ENCODE measurements at places on chromosomes 13 and 19.

GRCh38 chr13:95492044-95492801, 60.3 kb upstream of the CLDN10 start:
- no peak for DNase-seq

- no peak for DNase-seq
Observed at GRCh38 chr13:21147827-21148226, 28.5 kb downstream of the SKA3 start.

- DNase-seq: peak; percentile 3
Observed at GRCh38 chr13:65613004-65613403, 1617.1 kb downstream of the PCDH9 start.

GRCh38 chr13:47499358-47500150, 501.5 kb downstream of the SUCLA2 start:
- DNase-seq: peak; percentile 16

GRCh38 chr13:24842549-24843274, 78.7 kb downstream of the RNF17 start:
- DNase-seq: peak; percentile 88

DNA sequence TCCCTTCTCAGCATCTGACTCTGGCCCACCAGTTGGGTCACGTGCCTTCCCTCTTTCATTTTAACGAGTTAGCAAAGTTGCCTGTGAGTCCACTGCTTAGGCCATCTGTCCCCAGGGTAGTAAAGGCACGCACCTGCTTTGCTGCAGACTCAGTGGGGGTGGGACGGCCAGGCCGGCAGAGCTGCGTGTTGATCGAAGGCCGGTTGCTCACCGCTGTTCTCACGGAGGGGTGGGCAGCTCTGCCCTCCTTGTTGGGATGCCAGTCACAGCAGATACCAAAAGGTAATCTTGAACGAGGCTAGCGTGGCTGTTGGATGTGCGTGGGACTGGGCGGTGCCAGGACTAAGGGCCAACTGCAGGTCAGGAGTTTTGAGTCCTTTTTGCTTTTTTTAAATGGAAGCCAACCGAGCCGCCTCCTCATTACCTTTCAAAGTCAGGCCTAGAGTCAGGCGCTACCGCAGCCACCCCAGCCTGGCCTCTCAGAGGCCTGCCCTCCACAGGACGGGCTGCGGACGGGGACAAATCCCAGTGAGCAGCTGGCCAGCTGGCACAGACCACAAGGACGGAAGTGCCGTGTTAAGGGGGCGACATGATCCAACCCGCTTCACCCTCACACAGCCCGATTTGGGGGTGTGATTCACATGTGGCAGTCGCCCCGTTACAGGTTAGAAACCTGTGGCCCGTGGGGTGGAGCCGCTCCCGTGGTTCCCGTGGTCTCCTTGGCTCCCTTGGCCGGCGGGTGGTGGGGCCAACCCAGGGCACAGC, 20.6 kb downstream of the ADPRHL1 start:
- DNase-seq: no peak

GRCh38 chr19:14106840-14107239, 10.7 kb downstream of the PRKACA start:
- DNase-seq: no peak

GRCh38 chr19:29785955-29786589, 25.7 kb upstream of the CCNE1 start:
- DNase-seq: peak; percentile 27

DNA sequence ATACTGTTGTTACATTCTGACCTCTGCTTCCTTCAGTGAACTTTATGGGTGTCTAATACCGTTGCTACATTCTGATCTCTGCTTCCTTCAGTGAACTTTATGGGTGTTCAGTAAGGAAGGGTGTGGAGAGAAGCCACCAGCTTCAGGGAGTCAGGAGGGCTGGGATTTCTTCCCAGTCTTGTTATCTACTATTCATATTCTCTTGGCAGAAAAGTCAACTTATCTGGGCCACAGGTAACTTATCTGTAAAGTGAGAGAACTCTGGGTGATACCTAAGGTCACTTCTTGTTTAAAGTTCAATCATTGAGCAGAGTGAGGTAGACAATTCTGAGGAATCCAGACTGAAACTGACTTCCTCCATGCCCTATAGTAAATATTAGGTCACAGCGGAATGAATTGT, 71.2 kb upstream of the STK24 start:
- no peak for DNase-seq

DNA sequence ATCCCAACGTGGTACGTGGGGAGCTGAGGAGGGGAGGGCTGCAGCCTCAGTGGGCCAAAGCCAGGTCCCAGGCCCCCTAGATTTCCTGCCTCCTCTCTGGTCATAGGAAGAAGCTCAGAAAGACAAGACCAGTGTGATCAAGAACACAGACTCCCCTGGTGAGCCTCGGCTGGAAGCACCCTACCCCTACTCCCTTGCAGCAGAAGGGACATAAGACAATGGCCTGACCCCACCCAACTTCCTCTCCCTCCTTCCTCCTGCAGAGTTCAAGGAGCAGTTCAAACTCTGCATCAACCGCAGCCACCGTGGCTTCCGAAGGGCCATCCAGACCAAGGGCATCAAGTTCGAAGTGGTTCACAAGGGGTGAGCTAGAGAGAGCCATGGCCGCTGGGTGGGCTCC, 11.5 kb downstream of the PODNL1 start:
- peak; percentile 42 for DNase-seq

GRCh38 chr13:98273067-98273823, 96.2 kb upstream of the RNF113B start:
- no peak for DNase-seq

DNA sequence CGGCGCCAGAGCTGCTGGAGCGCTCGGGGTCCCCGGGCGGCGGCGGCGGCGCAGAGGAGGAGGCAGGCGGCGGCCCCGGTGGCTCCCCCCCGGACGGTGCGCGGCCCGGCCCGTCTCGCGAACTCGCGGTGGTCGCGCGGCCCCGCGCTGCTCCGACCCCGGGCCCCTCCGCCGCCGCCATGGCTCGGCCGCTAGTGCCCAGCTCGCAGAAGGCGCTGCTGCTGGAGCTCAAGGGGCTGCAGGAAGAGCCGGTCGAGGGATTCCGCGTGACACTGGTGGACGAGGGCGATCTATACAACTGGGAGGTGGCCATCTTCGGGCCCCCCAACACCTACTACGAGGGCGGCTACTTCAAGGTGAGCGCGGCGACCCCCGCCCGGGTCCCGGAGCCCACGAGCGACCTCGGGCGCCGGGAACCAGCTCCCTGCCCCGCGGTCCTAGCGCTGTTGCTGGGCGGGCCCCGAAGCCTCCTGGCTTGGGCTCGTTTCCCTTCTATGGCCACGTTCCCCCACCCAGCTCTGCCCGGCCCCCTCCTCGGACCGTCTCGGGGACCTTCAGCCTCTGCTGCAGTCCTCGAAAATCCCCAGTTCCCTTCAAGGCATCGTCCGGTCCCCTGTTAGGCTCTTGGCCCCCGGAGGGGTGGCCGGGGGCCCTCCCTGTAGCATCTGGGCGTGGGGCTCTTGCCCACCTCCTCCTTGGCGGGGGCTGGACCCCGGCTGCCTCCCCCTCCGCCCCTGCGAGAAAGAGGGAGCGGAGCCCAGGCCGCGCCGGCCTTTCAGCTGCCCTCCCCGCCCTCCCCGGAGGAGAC, at the start of gene CDC34:
Gene CDC34 (plus strand): TSS at position 8 of the 808 bp plus-strand sequence. CDS start 172 bp downstream, at position 180.
- peak; percentile 33 for DNase-seq

DNA sequence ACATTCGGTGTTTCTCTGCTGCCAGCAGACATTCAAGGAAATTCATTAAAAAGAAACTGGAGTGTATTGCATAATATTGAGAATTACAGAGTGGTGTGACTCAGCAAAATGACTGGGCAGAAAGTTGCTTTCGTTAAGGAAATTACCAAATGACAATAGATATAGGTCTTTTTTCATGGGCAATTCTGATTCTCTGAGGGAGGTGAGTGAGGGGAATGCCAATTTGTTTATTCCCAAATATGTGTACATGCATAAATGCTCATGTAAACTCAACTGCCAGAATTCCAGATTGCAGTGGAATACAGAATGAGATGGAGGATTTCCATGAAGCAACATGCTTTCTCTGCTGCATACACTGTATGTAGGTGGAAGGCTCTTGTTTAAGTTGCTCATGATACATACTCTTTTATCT, 1730.1 kb downstream of the SLITRK5 start:
- peak; percentile 76 for DNase-seq

GRCh38 chr13:79455331-79455730, 25.6 kb upstream of the NDFIP2 start:
- DNase-seq: no peak

DNA sequence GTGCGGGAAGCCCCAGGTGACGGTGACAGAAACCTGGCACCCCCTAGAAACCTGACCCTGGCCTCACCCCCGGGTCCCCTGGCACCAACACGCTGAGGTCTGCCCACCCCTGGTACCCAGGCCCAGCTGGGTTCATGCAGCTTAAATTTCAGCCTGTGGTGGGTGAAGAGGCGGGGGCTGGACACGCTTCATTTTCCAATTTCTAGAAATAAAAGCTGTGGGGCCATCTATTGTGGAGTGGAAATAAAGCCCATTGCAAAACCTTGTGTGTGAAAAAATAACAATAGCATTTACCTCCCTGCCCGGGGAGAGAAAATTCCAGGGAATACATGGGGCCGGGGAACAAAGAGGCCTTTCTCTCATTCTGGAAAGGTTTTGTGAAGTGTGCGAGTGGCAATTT, 7.5 kb upstream of the FUT5 start:
- DNase-seq: no peak

GRCh38 chr13:44313674-44314073, 60.0 kb upstream of the SERP2 start:
- peak; percentile 77 for DNase-seq

- peak; percentile 74 for DNase-seq
Observed at GRCh38 chr19:10719466-10719961, 1.6 kb downstream of the DNM2 start.

DNA sequence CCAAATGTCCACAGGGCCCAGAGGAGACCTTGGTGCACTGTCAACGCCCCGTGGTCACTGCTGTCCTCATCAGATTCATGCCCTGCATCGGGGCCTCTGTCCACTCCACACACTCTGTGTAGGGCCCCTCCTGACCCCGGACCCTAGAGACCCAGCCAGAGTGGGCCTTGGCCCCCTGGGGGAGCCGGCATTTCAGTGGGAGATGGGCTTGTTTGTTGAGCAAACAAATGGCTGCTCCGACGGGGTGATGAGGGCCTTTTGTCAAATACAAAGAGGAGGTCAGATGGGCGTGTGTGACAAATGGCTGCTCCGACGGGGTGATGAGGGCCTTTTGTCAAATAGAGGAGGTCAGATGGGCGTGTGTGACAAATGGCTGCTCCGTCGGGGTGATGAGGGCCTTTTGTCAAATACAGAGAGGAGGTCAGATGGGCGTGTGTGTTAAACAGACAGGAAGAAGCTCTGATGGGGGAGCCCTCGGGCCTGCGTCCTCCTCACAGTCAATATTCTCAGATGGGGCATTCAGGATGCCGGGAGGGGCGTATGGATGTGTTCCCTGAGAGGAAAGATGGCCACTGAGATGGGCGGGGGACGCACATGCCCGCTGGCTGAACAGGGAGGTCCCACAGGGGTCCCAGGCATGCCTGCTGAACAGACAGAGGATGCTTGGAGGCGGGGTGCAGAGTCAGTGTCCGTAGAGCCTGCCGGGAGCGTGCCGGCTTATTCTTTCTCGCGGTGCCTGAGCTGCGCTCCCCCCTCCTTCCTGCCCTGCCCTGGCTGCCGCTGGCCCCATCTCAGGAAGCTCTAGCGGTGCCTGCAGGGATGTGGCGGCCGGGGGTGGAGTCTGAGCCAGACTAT, 36.3 kb downstream of the SMIM24 start:
- no peak for DNase-seq

- DNase-seq: peak; percentile 67
Observed at GRCh38 chr19:55484593-55485438, at the start of gene NAT14. Gene NAT14, plus strand, starts transcription at chr19:55485188. Its CDS starts 521 bp downstream, at chr19:55485709.

DNA sequence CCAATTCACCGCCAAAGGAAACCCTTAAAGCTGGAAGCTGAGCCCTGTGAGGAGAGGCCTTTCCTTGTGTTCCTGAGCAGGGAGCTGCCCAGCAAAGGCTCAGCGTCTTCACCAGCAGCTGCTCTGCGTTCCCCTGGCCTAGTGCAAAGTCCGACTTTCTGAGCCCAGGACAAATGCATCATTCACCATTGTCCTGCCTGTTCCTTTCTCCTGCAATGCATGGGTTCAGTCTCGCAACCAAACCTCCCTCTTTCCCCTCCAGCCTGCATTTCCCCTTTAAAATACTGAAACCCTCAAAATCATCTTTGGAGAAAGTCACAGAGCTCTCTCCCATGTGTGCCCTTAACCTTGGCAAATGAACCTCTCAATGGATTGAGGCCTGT, 12.9 kb upstream of the TMEM255B start:
- DNase-seq: peak; percentile 34

- DNase-seq: no peak
Observed at GRCh38 chr19:50202386-50202785, 1.0 kb upstream of the MYH14 start.

- DNase-seq: peak; percentile 24
Observed at GRCh38 chr13:45490068-45490467, 25.3 kb downstream of the COG3 start.

DNA sequence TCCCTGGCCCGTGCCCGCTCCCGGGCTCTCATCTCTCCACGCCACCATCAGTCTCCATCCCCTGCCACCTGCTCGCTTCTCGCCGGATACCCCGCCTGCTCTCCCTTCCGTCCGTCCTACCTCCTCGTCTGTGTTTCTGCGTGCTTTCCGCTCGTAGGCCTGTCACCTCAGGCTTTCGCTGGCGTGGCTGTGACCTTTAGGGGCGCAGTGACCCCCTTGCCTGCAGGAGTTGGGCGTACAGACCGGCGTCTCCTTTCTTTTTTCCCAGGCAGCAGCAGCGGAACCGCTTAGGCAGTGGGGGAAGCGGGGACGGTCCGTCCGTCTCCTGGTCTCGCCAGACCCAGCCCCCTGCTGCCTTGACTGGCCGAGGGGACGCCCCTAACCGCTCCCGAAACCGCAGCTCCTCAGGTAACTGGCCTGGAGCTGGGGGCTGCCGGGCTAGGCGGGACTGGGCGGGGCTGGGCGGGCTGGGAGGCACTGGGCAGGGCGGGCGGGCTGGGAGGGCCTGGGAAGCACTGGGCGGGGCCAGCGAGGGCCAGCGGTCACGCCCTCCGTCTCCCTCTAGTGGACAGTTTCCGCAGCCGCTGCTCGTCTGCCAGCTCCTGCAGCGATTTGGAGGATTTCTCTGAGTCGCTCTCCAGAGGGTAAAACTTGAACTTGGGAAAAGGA, 6.3 kb downstream of the PGLYRP1 start:
- DNase-seq: peak; percentile 79

DNA sequence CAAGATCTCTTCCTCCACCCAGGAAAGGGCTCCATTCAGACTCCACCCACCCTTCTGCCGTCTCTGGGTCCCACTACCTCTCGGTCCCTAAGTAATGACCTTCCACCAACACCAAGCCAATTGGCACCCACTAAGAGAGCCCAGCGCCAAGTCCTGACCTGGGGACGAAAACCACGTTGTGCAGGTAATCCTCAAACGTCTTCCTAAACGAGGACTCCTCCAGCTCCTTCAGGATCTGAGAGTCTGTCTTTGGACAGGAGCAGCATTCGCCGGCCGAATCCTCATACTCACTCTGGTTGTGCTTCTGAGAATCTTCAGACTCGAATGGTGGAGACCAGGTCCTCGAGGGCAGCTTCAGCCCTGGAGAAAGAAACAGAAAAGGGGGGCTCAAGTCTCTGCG, 83.1 kb downstream of the ZNF557 start:
- DNase-seq: no peak

- DNase-seq: peak; percentile 25
Observed at GRCh38 chr19:8528500-8528899, 14.5 kb upstream of the ZNF414 start.
